ENCODE measurements at places on chromosomes 5 and 9.

- DNase-seq, result no peak
These were observed 139.0 kb upstream of the GABRP start for GRCh38 chr5:170644501-170644900.

- no peak for DNase-seq
These were observed 198.8 kb downstream of the PRELID2 start for GRCh38 chr5:145636371-145636770.

GRCh38 chr5:33275391-33275790 lies 165.4 kb upstream of the TARS1 start:
- no peak for DNase-seq

DNA sequence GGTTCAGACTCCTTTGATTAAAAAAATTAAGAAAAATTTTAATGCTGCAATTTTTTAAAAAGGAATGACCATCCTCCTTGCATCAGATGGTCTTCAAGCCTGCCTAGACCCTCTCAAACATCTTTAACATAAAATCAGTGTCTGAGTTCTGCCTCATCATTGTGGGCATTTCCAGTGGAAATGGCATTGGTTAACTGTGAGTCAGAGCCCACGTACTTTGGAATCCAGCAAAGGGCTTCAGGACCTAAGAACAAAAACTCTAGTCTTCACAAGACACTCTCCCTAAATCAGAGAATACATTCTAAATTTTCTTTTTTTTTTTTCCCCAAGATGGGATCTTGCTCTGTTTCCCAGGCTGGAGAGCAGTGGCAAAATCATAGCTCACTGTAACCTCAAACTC lies 9.4 kb upstream of the C5orf15 start:
- DNase-seq, result no peak

DNA sequence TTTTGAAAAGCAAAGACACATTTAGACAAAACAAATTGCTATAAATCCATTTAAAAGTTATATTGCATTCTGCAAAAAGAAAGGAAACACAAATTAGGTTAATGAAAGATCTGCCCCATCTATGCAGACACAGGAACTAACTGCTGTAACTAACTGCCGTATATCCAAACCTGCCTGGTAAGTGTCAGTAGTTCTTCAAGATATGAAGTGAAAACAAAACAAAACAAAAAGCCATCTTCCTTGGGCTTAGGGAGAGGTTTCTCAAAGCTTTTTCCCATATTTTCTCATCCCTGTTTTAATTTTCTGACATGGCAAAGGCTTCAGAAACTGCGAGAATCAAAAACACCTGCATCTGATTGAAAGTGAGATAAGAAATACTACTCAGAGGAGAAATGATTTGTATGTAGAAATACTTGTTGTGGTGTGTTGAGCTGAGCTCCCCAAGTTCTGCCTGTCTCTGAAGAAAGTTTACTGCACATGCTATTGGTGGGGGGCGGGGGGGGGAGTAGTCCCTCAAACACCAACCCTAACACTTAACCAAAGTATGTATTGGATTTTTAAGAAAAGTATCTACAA lies 750.5 kb downstream of the PTPRD start:
- DNase-seq, result no peak

DNA sequence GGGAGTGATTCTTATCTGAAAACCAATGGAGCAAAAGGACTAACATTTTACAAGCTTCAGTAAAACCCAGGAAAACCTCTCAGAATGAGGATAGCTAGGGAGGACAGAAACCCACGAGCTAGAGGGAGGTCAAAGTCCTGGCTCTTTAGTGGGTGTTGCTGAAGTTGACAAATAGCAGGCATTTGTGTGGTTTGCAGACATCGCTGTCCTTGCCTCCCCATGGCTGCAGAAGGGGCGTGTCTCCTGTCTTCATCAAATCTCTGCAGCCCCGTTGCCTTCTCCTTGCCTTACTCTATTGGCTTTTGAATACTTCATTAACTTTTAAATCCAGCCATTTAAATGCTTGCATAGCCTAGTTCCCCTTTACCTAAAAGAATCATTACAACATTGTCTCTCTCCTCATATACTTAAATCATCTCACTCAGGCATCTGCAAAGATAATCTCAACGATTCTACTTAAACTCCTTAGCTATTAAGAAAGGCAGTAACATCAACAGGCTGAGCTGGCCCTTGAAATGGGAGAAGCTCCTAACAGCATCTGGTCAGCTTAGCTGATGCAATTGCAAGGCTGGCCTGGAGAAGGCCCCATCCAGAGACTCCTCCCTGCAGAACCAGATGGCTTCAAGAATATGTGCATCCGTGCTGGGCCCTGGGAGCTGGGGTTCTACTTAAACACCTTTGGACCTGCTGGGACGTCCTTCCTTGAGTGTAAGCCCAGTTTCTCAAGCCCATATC lies 152.8 kb upstream of the TAS2R1 start:
- no peak for DNase-seq

- DNase-seq, result no peak
These were observed 50.4 kb downstream of the RUSC2 start for GRCh38 chr9:35540315-35540714.

DNA sequence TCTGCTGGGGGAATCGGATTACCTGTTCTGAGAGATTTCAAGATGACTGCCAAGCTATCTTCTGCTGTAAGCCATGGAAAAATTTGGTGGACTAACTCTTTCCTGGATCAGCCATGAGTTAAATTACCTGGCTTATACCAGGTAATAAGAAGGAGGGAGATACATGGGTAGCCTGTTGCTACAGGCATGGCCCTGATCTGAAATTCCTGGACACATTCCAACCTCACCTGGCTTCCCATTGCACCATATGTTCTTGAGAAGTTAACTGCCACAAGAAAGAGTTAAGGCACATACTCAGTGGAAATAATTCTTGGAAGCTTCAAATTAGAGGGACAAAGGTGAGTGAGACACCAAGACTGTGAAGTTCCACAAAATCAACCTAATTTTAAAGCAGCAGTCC lies 371.3 kb downstream of the ACTL7B start:
- no peak for DNase-seq

DNA sequence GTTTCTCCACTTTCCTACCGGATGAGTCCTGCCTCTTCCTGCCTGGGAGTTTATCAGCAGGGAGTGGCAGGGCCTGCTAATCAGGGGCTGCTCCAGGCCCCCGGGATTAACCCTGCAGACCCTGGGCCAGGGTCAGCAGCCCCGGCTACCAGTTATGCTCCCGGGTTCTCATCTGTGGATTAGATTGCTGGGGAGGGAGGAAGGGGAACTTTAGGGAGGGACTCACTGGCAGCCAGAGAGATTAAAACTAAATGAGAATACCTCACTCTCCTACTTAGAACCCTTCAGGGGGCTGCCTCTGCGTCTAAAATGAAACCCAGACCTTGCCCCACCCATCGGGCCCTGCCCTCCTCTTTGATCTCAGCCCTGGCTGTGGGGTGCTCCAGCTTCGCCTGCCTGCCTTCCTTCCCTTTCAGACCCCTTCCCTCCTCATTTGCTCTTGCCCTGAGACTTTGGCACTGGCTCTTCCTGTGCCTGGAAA lies 130.5 kb upstream of the HAND1 start:
- no peak for DNase-seq

DNA sequence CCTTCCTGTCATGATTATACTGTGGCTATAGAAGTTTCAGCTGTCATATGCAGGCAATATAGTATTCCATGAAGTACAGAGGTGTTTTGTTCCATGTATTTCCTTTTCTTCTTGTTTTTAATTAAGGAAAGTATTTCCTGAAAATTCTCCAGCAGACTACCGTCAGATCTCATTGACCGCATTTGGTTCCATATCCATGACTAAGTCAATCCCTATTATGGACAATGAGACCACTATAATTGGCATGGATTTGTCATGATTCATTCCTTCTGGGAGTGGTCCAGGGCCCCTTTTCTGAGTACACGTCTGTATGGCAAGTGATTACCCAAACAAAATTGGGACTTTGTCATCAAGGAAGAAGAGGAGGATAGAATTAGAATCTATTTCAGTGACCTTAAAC lies 283.2 kb upstream of the CLINT1 start:
- DNase-seq, result no peak

DNA sequence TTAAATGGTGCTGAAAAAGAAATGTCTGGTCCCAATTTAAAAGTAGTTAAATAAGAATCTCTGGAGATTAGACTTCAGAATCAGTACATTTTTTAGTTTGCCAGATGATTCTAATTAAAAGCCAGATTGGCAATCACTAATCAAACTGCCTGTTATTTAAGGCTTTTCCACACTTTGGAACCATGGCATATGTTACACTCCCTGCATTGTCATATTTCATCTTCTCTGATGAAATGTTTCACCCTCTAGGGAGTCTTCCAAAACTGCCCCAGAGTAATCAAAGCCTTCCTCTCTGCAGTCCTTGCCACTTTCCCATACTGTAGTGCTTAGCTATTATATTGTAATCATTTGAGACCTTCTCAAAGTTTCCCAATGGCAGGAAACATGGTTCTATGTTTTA lies 17.5 kb upstream of the OR13C9 start:
- no peak for DNase-seq

DNA sequence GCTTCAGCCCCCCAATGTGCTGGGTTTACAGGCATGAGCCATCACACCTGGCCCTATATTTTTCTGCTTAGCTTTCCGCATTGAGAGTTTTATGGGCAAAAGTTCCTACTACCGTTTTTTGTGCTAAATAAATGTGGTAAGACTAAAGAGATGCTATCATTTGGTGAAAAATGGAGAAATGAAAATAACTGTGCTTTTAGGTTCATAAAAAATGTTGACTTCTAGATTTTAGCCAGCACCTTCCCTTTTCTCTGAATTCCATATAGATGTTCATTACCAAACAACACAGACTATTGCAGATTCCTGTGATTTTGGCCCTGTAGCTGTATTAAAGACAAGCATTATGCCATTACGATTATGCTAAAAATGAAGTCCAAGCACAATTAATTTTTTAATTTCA lies 72.0 kb upstream of the CTSL start:
- no peak for DNase-seq

- DNase-seq, result no peak
These were observed 354.3 kb upstream of the CTNND2 start for GRCh38 chr5:12258549-12258948.

DNA sequence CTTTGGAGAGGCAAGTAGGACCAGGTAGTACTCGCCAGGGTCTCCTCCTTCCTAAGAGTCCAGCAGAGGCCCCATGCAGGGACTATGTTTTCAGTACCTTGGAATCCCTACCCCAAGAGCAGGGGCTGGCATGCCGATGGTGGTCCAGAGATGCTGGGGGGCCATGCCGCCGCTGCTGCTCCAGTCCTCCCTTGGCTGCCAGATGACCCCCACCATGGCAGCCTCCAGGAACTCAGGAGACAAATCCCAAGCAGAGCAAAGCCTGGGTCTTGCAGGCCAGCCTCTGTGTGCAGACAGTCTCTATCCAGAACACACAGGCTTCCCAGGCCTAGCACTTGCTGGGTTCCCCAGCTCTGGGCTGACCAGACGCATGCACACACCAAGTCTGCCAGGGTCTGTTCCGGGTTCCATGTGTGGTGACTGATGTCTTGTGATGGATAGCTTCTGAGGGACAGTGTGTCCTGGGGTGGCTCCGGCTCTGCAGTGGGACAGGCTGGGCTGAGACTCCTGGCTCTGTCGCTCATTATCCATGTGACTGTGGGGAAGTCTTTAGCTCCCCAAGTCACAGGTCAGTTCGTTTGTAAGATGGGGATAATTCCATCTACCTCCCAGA lies 127.3 kb downstream of the CRB2 start:
- DNase-seq, result no peak

- DNase-seq, result no peak
These were observed 227.3 kb upstream of the DAB2 start for GRCh38 chr5:39652036-39652435.

DNA sequence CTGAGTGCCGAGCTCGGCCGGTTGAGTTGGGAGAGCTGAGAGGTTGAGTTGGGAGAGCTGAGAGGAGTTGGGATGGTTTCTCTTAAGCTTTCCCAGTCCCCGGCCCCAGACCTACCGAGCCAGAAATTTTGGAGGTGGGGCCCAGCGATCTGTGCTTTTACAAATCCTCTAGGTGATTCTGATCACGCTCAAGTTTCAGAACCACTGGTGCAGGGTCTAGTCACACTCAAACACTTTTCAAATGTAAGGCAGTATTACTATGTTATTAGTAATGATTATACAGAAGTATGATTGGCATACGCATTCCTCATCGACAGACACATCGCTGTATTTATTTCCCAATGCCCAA lies 256 bp upstream of the CLINT1 start:
- DNase-seq, result no peak

GRCh38 chr5:1411099-1411498 lies 34.1 kb downstream of the SLC6A3 start:
- no peak for DNase-seq

DNA sequence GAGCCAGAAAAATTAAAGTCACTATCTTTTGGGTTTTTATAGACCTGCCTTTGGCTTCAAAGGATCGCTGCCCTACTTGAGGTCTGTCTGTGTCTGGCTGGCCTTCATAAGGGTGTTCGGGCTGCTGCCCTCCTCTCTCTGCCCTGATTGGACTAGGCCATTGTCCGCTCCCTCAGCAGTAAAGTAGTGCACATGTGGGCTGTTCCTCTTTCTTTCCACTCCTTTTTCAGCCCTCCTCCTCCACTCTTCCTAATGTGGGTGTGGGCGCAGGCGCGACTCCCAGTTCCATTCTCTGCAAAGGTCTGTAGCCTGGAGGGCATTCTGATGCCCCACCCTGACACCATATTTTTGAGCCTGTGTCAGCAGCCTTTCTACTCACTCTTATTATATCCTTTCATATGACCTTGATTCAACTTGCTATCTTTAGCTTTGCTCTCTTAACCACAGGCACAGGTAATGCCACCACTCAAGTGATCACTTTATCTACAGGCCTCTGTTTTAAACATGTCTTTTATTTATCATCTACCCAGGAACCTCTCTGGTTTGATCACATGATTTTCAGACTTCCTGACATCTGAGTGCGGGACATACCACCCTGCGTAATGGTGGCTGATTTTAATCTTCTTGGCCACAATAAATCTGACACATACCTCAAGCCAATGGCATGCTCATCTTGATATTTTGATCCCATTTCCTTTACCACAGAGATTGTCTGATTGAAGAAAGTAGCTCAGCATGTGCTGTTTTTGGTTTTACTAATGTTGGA lies 144.5 kb downstream of the AOPEP start:
- no peak for DNase-seq

GRCh38 chr5:116814626-116815385 lies 240.2 kb upstream of the SEMA6A start:
- no peak for DNase-seq

GRCh38 chr9:77933019-77933418 lies 98.6 kb downstream of the GNAQ start:
- DNase-seq, result no peak

GRCh38 chr9:94826044-94826443 lies 99.5 kb downstream of the AOPEP start:
- no peak for DNase-seq

GRCh38 chr5:57405984-57406383 lies 76.6 kb downstream of the ACTBL2 start:
- DNase-seq, result no peak

- DNase-seq, result no peak
These were observed 57.5 kb upstream of the ARL15 start for GRCh38 chr5:54367844-54368243.

GRCh38 chr5:174284873-174285272 lies 239.4 kb downstream of the NSG2 start:
- no peak for DNase-seq

DNA sequence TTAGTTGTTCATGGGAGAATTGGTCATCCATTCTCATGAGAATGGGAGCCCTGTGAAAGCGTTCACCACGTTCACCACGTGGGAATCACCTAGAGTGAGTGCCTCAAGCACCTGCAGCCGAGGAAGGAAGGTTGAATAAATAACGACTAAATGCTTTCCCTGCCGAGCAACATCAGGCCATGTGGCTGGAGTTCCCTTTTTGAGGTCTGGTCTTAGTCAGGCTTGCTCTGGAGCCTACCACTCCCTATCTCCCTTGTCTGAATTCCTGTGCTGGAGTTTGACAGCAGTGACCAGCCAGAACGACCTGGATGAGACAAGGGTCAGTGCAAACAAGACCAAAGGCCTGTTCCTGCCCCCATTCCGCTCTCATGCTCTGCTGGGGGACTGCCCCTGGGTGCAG lies 28.5 kb downstream of the KCNMB1 start:
- DNase-seq, result no peak
